ENCODE measurements at places on chromosomes 4 and X. TPM values are rescaled to one million over a fixed set of nuclear protein-coding genes. Genes with fewer than 3 reads are reported as not detected.

Gene FREM3
- total RNA-seq = not detected

Gene RPA4
- 0.17 TPM for total RNA-seq

Gene SLC16A2
- total RNA-seq = 31.5 TPM

Gene C4orf51
- not detected for total RNA-seq

Gene STARD8
- total RNA-seq = 1.6 TPM
